ENCODE measurements at places on chromosomes 5 and 9. TPM values are rescaled to one million over a fixed set of nuclear protein-coding genes. Genes with fewer than 3 reads are reported as not detected.

GRCh38 chr5:81751836-81752643 lies 1.1 kb upstream of the SSBP2 start:
- peak overlapping the region; percentile 89 for H3K4me3 ChIP-seq
- no peaks in the 10 kb centered on the region for H3K27me3 ChIP-seq

DNA sequence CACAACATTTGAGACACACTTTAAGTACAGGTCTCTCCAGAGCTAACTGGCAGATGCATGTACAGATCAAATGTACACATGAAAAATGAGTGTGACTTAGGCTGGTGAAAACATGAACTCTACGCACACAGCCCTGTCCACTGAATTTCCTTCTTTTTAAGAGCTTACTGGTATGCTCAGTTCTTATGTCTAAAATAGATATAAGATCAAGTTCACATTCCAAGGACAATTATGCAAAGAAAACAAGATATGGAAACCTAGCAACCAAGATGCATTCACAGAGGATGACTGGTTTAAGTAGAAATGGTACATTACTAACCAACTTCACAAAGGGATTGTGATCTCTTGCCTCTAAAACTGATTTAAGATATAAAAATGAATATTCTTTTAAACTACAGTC lies 56.7 kb downstream of the TLE1 start:
- H3K4me1 ChIP-seq = peaks cover 4% of the 10 kb centered on the region
- H3K4me3 ChIP-seq = no peak overlapping the region
- no peak for DNase-seq
- H3K36me3 ChIP-seq = peaks cover 5% of the 10 kb centered on the region
- no peaks in the 10 kb centered on the region for H3K27me3 ChIP-seq
- H3K27ac ChIP-seq = no peak overlapping the region

Gene MAML1
- 18.1 TPM for total RNA-seq

Gene NRARP
- total RNA-seq = 24.4 TPM

Gene SMIM15
- total RNA-seq = 8.2 TPM

Gene SLC26A2
- total RNA-seq = 2.3 TPM

Measured in body of pancreas (tissue), 4 donors.